ENCODE measurements at places on chromosomes 7 and 10. TPM values are rescaled to one million over a fixed set of nuclear protein-coding genes. Genes with fewer than 3 reads are reported as not detected.

- H3K4me3 ChIP-seq = no peak overlapping the region
- peaks cover 8% of the 10 kb centered on the region for H3K27me3 ChIP-seq
- H3K36me3 ChIP-seq = no peaks in the 10 kb centered on the region
- H3K4me1 ChIP-seq = no peaks in the 10 kb centered on the region
Observed at GRCh38 chr7:98771519-98771918, 98.3 kb downstream of the TMEM130 start.

CDK1 gene
- total RNA-seq = 97.2 TPM

- H3K4me1 ChIP-seq = no peaks in the 10 kb centered on the region
- no peak overlapping the region for H3K4me3 ChIP-seq
- no peaks in the 10 kb centered on the region for H3K27me3 ChIP-seq
- no peak overlapping the region for H3K27ac ChIP-seq
- no peak for DNase-seq
Observed at GRCh38 chr10:55369670-55370420, 568.8 kb upstream of the PCDH15 start.

DNA sequence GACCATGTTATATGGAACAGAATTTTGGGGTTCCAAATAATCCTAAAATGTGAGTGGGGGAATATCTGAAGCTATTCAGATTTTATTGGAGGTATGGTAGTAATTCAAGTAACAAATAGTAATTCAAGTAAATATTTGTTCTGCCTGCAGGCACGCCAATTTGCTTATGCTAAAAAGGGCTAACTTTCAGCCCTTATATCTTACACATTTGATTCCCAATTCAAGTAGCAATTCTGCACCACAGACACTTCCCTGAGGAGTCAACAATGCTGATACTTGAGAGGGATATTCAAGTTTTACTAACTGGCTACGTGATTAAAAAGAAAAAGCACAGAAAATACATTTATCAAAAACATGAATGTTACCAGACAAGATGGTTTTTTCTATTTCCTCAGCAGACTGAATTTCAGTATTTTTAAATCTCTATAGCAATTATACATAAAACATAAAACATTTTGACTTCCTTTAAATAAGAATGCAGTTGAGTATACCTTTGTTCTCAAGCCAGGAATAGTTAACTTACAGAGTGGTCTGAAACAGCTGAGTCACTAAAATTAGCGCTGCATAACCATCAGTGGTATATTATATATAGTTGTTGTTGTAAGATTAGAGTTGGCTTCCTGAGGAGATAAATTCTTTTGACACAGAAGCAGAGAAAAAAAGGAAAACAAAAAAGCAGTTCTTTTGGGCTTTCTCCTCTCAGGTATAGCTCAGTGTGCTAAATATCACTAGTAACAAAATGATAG, 33.9 kb downstream of the MTPN start:
- peaks cover 14% of the 10 kb centered on the region for H3K4me1 ChIP-seq
- no peaks in the 10 kb centered on the region for H3K27me3 ChIP-seq
- no peak overlapping the region for H3K4me3 ChIP-seq
- DNase-seq = no peak
- peaks cover 13% of the 10 kb centered on the region for H3K36me3 ChIP-seq
- no peak overlapping the region for H3K27ac ChIP-seq

DNA sequence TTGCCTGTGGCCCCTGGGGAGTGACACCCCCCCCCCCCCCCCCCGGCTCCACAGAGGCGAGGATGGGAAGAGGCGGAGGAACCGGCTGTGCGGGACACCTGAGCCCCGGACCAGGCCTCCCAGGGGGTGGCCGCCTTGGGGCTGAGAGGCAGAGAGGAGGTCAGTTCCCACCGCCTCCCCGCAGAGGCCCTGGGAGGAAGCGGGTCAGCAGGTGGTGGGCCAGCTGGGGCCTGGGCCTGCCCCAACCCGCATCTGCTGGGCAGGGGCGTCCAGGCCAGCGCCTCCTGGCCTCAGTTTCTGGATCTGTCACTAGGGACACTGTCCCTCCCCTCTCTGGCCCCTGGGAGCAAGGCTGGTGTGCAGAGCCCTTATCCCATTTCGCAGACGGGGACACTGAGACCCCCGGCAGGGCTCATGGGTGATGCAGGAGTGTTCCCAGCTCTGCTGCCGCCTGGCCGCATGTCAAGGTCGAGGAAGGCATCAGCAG, 14.6 kb upstream of the LFNG start:
- no peaks in the 10 kb centered on the region for H3K36me3 ChIP-seq
- H3K4me3 ChIP-seq = no peak overlapping the region
- DNase-seq = no peak

DNA sequence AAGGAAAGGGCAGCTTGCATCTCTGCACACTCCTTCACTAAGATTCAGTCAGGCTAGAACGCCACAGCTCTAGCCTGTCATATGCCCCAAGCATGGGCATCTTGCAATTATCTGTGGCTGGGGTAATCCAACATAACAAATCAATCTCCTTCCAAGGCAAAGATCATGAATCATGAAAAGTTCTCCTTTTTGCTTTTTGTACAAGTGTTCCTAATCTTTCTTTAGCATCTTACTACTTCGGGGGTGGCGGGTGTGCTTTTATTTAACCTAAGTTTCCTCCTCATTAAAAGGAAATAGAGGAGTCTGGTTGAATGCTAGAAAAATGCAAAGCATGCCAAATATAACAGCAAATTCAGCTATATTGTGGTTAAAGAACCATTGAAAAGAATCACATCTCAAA, 43.5 kb upstream of the NKX2-3 start:
- DNase-seq = no peak
- H3K27me3 ChIP-seq = peaks cover 59% of the 10 kb centered on the region
- no peak overlapping the region for H3K27ac ChIP-seq
- H3K36me3 ChIP-seq = no peaks in the 10 kb centered on the region

DNA sequence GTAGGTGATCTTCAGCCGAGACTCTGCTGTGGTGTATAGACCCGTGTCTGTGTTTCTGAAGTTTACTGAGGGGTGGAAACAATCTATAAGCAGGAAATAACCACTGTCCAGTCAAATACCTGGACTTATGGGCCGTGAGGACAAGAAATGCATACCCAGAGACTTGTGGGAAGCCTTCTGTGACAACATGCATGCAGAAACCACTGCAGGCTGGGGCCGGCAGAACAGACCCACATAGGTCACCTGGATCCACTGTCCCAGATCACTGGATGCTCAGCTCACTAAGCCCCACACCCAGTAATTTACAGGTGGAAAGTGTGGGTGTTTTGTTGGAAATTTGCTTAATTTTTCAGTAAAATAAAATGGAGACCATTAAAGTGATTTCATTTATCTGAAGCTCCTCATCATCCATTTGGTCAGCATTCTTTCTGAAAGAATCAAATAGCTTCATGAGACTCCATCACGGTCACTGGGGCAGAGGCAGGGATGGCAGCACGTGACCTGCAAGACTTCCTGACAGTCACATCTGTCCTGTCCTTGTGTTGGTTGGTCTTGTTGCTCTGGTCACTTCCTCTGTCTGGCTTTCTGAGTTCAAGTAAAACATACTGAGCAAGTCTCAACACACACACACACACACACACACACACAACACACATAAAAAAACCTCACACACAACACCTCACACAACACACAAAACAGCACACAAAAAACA, 108.3 kb downstream of the TNS3 start:
- H3K4me3 ChIP-seq = no peak overlapping the region
- H3K4me1 ChIP-seq = no peaks in the 10 kb centered on the region
- H3K27ac ChIP-seq = no peak overlapping the region
- no peaks in the 10 kb centered on the region for H3K27me3 ChIP-seq
- no peak for DNase-seq
- H3K36me3 ChIP-seq = no peaks in the 10 kb centered on the region

SFTPA2 gene
- total RNA-seq = not detected

LSM5 gene
- total RNA-seq = 71.6 TPM
